ENCODE measurements at places on chromosomes 13 and 19.

DNA sequence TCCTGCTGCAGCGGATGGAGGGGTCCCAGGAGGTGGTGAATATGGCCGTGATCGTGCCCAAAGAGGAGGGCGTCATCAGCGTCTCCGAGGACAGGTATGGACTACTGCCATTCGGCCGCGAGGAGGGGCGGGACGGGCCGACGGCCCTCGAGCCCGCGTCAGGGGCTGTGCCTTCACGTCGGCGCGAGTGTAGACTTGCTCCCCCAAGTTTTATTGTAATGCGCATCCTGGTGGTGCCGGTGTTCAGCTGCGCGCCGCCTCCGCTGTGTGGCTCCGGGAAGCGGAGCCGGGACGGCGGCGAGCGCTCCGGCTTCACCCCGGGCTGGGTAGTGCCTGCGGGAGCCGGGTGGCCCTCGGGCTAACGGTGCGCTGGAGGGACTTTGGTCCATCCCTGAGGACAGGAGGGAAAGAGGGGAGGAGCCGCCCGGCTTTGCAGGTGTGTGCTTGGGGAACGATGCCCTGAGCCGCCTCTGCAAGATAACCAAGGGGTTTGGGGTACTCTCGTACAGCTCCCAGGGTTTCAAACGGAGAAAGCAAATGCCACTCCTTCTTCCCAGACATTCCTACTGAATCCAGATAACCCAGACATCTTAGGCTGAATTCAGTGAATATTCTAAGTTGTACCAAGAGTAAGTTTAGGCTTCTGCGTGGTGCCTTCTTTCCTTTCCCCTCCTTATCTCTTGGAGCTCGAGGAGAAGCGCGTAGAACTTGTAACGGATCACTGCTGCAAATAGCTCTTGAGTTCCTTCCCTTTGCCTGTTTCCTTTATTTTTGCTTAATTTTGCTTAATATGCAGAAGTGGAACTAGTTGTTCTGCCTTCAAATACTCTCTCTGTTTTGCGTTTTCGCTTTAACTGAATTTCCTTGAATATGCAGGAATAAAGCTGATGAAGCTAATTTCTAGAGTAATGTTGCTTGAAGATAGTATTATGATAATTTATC lies 740 bp downstream of the WDFY2 start:
- peak; percentile 55 for DNase-seq

- no peak for DNase-seq
Measured at GRCh38 chr19:2974342-2975041, 2.9 kb upstream of the TLE6 start.

- no peak for DNase-seq
Measured at GRCh38 chr13:39210961-39211534, 172.8 kb downstream of the NHLRC3 start.

DNA sequence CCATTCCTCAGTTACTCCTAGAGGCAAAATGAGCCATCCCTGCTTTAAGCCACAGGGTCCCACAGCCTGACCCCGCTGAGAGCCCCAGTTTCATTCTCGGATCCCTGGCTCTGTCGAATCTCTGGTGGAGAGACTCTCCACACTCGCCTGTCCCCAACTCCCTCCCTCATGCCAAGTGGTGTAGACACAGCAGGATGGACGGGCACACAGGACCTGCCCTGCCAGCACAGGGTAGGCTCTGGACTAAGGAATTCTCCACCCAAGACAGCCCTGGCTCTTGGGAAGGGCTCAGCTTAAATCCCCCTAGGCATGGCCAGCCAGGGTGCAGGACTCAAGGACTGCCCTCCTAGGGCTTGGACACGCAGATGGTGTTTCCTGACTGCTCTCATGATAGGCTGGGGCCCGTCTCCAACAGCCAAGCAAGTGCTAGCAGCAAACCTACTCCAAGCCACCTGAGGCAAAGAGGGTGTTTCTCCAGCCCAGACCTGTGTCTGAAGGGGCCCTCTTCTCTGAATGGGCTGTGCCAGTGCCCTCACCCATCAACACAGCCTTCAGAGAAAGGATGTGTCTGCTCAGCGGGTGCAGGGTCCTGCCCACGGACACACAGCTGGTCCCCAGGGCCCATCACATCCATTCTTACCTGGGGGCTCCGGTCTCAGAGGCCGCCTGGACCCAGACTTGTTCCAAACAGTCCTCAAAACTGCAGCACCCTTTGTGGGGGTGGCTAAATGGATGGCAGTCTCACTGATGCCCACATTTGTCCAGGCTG lies 65.3 kb downstream of the PEPD start:
- DNase-seq: no peak

- no peak for DNase-seq
Measured at GRCh38 chr19:7988307-7988706, 17.1 kb downstream of the ELAVL1 start.

DNA sequence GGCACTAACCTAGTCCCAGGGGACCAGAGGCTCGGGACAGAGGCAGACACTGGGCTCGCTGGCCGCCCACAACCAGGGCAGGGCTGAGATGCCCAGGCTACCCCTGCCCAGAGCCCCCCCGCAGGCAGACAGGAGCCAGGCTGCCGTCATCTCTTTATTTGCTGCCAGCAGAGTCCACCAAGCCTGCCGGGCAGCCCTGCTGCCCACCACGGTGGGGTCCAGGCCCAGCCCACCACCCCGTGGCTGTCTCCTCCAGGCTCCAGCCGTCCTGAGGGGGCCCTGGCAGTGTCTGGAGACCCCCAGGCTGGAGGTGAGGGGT lies 5.0 kb downstream of the TEKTIP1 start:
- no peak for DNase-seq

- no peak for DNase-seq
Measured at GRCh38 chr13:41582027-41582463, 124.7 kb downstream of the RGCC start.

DNA sequence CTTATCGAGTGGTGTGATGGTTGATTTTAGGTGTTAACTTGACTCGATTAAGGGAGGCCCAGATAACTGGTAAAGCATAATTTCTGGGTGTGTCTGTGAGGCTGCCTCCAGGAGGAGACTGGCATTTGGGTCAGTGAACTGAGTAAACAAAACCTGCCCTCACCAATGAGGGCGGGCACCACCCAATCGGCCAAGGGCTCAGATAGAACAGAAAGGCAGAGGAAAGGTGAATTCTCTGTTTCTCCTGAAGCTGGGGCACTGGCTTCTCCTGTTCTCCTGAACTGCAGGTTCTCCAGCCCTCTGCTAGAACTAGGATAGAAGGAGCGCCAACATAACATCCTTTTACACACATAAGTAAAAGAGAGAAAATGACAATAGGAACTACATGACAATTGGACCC lies 35.1 kb downstream of the ESD start:
- DNase-seq: no peak

GRCh38 chr19:34556488-34556887 lies 74.9 kb downstream of the WTIP start:
- no peak for DNase-seq

Measured in amygdala (tissue), 56 donors.